Stimulated activated CD8-positive, alpha-beta memory T cell treated with anti-CD3 and anti-CD28 coated beads, Interleukin-15, amount 100 ng/mL, for 1 hour (primary cell): ENCODE measurements at places on chromosomes 7 and 10.

DNA sequence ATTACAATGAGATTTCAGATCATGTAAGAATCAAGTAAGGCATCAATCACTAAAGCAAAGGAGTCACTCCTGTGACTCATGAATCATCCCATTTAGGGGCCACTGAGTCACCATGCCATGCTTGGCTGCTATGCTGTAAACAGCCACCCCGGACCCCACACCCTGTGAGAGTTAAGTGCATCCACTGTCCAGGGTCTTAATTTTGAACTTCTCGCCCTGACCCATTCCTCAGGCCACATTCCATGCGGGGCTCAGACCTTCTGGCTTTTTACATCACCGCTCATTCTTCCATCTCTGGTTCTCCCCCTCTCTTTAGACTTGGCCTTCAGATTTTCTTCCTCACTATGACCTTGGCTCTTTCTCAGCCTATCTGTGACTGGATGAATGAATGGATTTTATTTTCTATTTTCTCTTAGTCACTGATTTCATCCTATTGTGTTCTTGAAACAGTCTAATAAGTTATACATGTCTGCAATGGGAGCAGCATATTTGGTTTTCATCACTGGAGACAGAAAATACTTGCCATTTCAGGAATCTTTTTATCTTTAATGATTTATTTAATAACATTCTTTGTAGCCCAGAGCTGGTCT, 239.6 kb downstream of the SKIDA1 start:
- DNase-seq: no peak

DNA sequence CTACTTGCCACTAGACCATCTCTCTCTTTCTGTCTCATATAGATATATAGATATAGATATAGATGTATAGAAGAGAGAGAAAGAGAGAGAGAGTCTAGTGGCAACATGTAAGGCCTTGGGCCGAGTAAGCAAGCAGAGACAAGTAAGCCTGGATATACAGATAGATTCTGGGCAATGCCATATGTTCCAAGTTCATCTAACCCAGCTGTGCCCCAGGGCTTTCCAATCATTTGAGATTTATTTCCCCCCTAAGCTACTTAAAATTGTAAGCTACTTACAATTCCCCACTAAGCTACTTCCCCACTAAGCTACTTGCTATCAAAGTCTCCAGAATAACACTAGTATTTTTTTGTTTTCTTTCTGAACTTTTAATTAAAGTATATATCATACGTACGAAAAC, 1094.1 kb downstream of the DNAJB9 start:
- DNase-seq: no peak

DNA sequence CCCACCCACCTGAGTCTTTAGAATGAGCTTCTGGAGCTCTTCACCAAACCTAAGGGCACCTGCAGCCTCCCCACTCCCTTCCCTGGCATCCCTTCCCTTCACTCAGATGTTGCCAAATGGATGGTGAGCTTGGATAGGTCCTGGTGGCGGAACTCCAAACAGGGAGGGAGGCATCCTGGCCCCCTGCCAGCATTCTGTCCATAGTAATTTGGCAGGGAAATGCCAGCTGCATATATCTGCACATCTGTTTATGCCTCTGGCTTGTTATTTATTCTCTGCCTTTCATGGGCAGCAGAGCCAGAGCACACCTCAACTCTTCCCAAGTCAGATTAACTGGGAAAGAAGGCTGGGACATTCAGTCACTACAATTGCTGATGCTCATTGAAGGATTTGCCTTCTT, 18.1 kb downstream of the KAZALD1 start:
- no peak for DNase-seq

DNA sequence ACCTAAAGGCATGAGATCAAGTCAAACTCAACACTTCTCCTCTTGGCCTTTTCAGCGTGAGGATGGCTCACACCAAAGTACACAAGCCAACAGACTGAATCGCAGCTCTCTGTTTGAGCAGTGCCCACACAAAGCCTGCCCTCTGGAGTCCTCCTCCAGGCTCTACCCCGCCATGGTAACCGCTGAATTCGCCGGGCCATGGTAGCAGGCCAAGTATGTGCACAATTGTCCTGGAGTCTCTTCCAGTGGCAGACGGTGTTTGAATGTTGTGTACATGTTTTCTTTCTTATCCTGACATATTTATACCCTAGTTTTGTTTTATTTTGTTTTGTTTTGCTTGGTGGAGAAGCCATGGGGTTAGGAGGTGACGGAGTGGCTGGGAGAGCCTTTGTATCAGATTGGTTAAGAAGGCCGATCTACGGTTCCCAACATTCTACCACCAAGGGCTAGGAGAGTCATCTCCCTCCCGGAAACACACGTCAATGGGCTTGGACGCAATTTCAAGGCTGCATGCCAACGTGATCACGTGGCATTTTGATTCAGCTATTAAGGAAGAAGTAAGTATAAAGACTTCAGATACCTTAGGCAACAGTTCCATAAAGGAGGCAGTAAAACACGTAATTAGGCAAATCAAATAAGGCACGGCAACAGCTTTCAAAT, 12.1 kb upstream of the SHH start:
- DNase-seq: no peak

DNA sequence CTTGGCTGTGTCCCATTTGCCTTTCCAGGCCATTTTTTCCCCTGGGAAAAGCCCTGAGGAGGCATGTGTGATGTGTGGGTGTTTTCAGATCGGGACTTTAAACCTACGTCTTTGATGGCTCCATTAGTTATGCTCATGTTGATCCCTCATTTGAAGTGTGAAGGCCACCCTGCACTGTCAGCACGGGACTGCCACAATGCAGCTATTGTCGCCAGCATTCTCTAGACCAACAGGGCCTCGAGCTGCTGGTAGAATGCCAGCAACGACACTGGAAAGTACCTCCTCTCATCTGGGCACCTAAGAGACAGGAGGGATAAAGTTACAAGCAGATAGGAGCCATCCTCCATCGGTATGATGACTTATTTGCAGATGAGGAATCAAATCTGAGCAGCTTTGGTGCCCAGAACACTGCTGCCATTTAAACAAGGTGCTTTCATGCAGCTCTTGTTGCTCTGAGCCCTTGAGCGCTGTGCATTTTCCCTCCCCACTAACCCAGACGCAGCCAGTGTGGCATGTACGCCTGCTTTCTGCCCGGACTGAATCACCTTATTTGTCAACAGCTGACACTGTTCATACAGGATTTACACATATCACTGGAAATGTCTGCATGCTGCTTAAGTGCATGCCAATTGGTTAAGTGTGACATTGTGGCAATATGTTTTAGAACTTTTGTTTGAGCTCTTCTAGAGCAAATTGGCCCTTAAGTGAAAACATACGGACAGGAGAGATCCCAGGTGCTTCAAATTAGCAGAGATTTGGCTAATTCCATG, 175.0 kb upstream of the PITRM1 start:
- DNase-seq: no peak

DNA sequence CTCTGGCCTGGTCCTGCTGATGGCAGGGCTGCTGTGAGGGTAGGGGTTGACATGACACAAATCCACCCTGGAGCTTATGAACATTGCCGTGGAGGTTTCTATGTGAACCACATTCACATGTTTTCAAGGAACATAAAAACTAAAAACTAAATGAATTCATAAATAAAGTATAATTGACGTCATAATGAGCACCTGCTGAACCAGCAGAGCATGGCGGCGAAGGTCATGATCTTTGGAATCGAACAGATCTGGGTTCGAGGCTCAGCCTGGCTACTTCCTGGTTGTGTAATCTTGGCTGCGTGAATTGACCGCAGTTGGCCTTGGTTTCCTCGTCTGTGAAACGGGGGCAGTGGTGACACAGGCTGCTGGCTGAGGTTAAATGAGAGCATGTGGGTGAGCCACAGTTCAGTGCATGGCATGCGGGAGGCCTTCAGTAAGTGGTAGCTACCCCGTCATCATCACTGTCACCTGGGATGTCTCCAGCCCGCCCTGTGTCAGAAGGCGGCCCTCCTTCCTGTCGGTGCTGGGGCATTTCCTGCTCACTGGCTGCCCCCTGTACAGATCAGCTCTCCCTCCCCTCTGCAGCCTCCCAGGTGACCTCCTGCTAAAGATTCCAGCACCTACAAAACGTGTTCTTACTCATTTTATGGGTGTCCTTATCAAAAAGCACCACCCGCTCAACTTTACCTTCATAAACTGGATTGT, 190.3 kb upstream of the SHH start:
- no peak for DNase-seq

DNA sequence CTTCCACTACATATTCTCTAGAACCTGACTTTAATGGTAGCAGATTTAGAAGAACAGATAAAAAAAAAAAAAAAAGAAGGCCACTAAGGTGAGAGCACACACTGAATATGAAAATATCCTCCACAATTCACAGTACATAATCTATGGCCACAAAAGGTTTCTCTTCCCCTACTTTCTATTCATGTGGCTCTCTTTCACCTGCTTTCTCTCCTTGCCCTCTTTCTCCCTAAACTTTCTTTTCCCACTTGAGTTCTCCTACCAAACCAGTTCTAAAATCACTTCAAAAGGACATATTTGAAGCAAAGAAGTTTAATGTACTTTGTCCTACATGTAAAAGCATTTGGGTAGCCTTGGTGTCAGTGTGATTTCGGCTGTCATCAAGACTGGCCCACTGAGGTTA, 18.5 kb upstream of the DLX6 start:
- no peak for DNase-seq

DNA sequence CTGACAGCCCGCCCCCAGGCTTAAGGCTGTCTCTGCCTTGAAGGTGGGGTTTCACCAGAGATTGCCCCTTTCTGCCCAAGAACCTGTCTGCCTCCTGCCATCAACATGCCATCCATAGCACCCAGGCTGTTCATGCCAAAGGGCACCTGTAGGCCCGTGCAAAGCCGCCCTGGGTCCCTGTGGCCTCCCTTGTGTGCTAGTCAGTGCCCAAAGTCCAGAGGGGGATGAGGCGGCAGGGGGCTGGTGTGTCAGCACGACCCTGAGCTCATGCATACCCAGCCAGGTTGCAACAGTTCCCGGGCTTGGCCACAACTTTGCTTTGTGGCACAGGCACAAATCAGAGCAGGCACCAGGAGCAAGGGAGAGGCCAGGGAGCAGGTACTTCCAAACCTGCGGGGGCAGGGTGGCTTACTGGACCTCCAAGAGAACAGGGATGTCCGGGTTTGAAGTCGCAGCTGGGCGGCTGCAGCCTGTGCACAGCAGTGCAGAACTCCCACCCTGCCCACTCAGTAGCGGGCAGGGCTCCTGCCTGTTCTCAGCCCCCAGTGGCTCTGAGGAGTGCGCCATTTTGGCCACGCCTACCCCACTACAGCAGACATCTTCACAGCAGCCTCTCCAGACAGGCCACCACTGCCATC, 671.1 kb upstream of the GRM3 start:
- no peak for DNase-seq

GRCh38 chr10:46305079-46305818, 18.5 kb downstream of the ANTXRL start:
- no peak for DNase-seq

DNA sequence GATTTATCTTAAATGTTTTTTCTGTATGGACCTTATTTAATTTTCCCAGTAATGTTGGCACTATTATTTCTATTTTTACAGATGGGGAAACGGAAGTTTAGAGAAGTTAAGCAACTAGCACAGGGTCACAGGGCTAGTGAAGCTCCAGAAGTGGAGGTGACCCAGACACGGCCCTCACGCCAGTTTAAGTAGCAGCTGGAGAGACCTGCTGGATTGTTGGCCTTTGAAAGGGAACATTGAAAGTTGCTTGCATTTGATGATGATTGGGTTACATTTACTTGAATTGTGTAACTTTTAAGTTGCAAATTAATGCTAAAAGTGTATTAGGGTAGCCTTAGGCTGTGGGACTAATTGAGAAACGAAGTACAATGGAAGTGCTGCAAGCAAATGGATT, 25.6 kb downstream of the CDK14 start:
- no peak for DNase-seq

- DNase-seq: no peak
These were observed 48.3 kb upstream of the PITRM1 start for GRCh38 chr10:3220853-3221252.

GRCh38 chr7:47553309-47553708, 28.6 kb downstream of the TNS3 start:
- DNase-seq: no peak

- no peak for DNase-seq
These were observed 26.5 kb downstream of the LMTK2 start for GRCh38 chr7:98133181-98133580.

DNA sequence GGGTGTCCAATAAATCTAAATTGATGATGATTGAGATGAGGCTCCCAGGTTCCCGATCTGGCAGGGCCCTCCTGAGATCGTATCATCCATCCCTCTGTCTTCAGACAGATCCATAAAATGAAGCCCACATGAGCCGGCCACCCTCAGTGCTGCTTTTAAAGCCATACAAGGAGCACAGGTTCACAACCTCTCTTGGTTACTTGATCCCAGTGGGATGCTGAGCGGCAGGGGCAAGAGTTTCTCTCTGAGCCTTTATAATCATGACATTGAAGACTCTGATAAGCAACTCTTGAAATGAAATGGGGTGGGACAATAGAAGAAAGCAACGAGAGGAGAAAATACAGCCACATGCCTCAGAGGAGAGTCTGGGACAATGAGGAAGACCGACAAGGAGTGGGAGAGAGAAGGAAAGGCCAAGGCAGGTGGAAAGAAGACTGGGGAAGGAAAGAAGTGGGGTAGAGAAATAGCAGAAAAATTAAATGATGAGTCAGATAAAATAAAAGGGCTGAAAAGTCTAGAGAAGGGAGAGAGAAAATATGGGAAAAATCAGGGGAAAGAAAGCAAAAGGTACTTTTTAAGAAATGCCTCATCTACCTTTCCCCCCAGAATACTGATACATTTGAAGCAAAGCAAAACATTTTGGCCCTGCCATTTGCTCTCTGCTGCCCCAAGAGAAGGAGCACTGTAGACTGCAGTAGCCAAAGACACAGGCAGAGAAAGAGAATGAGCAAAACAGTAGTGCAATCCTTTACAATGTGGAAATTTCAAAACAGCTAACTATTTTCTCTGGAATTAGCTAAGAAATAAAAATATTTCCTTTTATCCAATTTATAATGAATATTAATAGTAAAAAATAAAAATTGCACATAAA, 14.6 kb downstream of the GBX1 start:
- no peak for DNase-seq

DNA sequence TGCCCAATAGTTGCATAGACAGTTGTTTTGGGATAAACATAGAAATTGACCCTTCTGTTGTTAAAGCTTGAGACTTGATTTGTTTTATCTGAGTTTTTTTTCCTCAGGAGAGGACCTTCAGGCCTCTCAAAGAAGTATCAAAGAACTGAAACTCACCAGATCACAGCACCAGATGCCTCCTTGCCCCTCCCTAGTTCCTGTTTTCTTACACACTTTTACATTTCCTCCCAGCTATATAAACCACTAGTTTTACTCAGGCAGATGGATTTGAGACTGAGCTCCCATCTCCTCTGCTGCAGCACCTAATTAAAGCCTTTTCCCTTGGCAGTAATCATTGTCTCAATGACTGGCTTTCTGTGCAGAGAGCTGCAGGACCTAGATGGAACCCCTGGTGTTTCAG, 150.6 kb upstream of the NRG3 start:
- no peak for DNase-seq

DNA sequence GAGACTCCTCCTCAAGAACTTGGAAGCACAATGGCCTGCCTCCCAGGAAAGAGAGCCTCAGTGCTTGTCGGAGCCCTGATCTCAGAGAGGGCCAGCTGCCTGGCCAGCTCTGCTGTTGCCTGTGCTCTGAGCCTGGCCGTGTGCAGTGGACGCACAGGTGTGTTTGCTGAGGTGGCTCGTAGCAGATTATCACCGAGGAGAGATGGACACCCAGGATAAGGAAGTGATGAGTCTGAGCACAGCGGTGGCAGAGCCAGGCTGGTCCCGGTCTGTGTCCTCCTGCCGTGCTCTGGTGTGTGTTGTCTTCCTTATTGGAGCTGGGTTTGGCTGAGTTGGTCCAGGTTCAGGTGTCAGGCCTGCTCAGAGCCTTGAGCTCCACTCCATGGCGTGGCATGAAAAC, 208.5 kb downstream of the EBF3 start:
- no peak for DNase-seq
